Stimulated activated CD4-positive, alpha-beta T cell treated with anti-CD3 and anti-CD28 coated beads, TNF-alpha, amount 100 ng/mL, for 4 hours (primary cell): ENCODE measurements at places on chromosomes 1 and 21.

DNA sequence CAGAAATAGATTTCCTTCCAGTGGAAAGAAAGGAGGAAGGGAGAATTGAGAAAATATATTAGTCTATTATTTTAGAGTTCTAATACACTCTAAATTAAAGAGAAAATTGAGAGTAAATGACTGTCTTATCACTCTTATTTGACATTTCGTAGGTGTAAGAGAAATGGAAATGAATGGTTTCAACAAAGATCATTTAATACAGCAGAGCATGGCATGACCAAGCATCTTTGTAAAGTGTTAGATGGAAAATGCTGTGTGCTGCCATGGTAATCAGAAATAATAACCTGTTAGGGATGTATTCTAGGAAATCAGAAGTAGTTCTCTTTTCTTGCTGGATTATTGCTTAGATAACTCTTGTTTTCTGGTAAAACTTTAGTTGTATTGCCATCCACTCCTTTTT is 90.9 kb downstream of the GIPC2 start:
- no peak for DNase-seq

- no peak for DNase-seq
These were observed 53.5 kb downstream of the FNBP1L start for GRCh38 chr1:93501399-93501798.

DNA sequence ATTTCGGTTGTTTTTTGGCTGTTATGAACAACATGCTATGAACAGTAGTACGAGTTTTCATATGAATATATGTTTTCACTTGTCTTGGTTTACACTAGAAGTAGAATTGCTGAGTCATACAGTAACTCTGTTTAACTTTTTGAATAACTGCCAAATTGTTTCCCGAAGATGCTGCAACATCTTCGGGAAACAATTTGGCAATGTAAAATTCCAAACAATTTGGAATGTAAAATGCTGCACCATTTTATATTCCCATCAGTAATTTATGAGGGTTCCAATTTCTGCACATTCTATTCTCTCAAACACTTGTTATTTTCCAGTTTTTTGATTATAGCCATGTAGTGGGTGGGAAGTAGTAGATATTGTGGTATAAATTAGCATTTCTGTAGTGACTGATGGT is 11.6 kb downstream of the PCBP3 start:
- no peak for DNase-seq

DNA sequence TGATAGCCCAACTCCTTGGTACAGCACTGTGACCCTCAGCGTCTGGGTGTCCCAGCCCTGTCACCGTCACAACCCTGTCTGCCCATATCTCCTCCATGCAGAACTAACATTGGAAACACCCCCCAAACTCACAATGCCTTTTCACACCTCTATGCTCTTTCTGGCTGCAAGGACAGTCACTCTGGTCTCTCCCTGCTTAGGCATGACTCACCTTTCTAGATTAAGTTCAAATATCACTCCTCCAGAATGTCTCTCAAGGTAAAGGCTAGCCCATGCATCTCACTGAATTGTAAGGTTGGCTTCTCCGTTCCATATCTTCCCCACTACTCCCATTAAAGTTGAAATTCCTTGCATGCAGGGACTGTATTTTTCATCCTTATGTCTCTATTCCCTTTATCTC is 17.0 kb upstream of the CAPN8 start:
- DNase-seq, result no peak

DNA sequence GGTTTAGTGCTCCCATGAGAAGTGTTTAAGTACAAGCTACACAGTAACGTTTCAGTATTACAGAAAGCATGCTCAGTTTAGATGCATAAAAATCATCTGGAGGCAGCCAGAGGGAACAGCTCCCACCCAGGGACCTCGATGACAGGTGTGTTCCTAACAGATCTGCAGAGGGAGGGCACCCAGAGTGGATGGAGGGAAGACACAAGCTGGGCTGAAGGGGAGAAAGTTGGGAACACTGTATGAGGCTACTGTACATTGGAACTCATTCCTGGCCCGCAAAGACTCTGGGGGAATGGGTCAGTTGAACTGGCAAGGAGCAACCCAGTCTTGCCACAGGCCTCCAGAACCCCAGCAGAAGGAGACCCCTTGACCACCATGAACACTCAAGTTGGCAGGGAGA is 52.4 kb downstream of the ZP4 start:
- DNase-seq, result no peak

- DNase-seq, result no peak
These were observed 108.1 kb upstream of the HAO2 start for GRCh38 chr1:119260506-119260905.

- no peak for DNase-seq
These were observed 418.5 kb downstream of the PTPRC start for GRCh38 chr1:199057322-199057721.

- no peak for DNase-seq
These were observed 1.9 kb downstream of the YBX1 start for GRCh38 chr1:42684139-42684538.

GRCh38 chr1:183619781-183620180 is 15.8 kb downstream of the ARPC5 start:
- DNase-seq, result no peak

GRCh38 chr1:20660363-20660762 is 806 bp downstream of the DDOST start:
- no peak for DNase-seq

DNA sequence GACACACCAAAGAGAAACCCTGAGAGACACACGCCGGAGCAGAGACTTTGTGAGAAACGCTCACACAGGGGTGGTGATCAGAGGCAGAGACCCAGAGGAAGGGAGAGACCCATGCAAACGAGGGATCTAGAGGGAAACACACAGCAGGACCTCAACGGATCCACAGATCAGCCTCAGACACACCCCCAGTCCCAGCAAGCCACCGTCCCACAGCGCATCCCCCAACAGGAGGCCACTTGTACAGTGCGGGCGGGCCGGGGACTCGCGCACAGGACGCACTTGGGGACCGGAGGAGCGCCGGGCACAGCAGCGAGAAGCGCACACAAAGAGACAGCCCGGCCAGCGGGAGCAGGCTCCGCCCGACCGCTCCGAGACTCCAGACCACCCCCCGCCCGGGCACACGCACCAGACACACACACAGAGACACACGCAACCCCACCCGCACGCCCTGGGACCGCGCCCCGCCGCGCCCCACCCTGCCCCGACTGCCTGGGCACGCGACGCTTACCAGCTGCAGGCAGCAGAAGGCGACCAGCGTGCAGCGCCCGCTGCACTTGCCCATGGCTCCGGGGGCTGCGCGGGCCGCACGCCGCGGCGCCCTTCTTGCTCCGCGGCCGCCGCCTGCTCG is 587 bp downstream of the NKAIN1 start:
- no peak for DNase-seq

DNA sequence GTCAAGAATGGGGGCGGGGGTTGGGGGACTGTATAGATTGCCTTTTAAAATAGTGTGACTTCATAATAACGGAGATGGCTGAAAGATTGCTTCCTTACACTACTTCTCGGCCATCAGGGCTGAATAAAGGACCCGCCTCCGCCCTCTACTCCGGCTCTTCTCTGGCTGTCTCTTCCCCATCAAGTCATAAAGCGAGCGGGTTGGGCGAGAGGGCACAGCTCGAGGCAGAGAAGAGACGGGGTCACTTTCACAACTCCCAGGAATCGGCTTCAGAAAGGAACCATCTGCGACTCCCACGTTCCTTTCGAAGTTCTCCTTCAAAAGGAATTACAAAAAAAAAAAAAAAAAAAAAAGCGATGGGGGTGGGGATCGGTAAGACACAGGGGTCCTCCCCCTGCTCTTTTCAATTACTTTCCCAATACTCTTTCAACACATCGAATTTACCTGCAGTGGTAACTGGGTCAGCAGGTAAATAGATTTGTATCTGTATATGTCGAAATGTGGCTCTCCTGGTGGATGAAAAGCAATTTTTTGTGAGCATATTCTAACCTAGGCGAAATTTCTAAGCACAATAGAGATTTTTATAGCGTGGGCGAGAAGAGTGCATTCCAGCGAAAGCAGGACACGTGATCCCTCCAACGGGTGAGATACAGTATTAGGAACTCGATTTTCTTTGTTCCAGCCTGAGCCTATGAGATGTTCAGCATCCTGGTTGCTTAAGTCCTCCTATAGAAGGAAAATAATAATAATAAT is 2.0 kb downstream of the LRRC7 start:
- no peak for DNase-seq

DNA sequence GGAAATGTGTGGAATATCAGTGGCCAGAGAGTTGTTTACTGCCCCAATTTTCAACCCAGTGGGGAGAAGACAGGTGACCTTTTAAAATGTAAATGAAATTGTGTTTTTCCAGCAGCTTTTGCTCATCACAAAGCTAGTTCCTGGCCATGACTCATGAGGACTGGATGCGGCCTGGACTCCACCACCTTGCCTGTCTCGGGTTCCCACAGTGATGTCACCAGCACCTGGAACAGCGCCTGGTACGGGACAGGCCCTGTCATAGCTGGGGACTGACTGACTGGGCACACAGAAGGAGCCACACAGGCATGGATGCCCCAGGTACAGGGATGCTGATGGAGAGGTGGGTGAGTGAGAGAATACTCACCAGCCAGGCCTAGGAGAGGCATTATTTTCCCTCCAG is 277.1 kb downstream of the AJAP1 start:
- no peak for DNase-seq

- DNase-seq, result no peak
These were observed 2.2 kb upstream of the SPRR1B start for GRCh38 chr1:153028766-153029165.

DNA sequence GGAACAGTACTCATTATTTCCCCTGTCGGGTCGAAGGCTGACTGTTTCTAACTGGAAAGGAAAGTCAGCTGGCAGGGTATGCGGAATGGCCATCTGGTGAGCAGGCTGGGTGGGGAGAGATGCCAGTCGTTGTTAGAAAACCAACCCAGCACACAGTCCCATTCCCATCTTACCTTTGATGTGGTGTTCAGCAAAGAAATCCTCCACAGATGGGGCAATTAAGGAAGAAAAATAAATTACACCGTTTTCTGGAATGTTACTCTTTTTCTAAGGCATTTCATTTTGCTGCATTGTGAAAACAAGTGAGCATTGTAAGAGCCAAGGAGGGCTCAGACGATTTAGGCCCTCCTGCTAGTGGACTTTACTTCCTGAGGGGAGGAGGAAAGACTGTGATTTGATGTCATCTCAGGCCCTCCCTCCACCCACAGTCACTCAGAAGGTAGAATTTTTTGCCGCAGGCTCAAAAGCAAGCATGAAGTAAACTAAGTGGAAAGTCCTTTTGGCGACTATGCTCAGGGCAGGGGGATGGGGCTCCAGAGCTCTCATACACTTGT is at the start of gene SLC16A4:
TSS of gene SLC16A4 (minus strand) at position 335 of the 554 bp plus-strand sequence. CDS start 1,703 bp downstream, outside the sequence.
- no peak for DNase-seq

GRCh38 chr1:68347415-68347814 is 102.3 kb downstream of the RPE65 start:
- no peak for DNase-seq

GRCh38 chr21:25313829-25314228 is 293.5 kb downstream of the MRPL39 start:
- no peak for DNase-seq

DNA sequence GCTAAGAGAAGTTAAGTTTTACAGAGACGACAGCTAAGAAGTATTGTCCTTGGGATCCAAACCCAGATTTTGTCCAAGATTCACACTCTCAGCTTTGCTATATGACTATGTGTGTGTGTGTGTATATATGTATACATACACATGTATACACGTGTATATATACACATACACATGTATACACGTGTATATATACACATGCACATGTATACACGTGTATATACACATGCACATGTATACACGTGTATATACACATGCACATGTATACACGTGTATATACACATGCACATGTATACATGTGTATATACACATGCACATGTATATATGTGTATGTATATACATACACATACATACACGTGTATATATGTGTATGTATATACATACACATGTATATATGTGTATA is 3.9 kb upstream of the CACHD1 start:
- DNase-seq, result no peak

DNA sequence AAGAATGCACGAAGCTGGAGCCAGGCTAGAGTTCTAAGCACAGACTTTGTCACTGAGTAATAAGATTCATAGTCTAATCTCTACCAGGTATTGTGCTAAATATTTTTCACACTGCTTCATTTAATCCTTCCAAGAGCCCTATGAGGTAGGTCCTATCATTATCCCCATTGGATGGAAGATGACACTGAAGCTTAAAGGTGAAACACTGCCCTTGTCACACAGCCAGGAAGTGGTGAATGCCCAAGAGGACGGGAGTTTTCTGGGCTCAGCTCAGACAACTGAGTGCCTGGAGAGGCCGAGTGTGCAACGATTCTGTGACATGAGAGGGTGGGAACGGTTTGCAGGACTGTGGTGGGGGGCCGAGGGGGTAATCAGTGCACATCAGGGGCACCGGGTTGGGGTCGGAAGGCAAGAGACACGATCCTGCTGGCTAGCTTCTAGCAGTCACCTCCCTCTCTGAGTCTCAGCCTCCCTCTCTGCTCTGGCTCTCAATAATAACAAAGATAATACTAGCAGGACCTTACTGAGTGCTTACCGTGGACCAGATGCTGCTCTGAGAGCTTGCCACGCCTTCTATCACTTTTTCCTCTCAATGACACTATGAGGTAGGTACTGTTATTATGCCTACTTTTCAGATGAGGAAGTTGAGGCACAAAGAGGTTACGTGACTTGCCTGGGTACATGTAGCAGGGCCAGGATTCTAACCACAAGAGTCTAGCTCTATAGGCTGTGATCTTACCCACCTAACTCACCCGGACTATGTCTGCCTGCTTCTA is 12.4 kb downstream of the KCNQ4 start:
- DNase-seq, result no peak

DNA sequence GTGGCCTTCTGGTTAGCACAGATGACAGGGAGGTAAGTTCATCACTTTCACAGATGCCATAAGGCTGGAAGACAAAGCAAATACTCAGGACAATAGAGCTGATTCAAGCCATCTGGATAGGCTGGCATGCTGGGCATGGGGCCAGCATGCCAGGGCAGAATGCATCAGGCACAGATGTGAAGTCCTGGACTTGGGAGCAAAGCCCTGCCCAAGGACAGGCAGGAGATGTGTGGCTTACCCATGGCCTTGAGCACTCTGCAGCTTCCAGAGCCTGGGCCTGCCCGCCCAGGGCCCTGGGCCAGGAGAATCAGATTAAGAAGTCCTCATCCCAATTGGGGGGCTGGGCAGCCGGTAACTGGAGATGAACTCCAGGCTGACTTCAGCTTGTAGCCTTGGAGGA is 135.7 kb upstream of the ZC3H12A start:
- no peak for DNase-seq

DNA sequence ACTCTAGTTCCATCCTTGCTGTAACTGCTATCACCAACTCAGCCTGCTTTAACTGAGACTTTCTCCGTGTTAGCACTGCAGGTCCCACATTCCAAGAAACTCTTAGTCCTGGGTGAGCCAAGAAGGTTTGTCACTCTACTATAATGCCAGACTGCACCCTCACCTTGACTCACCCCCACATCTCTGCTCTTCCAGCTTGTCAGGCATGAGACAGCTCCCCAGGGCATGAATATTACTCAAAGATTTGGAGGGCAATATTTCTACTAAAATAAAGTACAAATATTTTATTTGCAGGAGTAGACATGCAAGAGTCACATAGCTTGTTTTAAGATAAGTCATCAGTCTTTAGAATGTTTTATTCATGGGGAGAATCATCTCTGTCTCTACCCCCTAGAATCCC is 110.2 kb downstream of the MATN1 start:
- no peak for DNase-seq

GRCh38 chr1:171403393-171403792 is 81.9 kb upstream of the PRRC2C start:
- no peak for DNase-seq

- DNase-seq, result no peak
These were observed 12.7 kb downstream of the CFAP298 start for GRCh38 chr21:32599526-32599925.

- DNase-seq, result no peak
These were observed 83.2 kb downstream of the APP start for GRCh38 chr21:26087223-26087918.

GRCh38 chr1:240344918-240345317 is 253.2 kb downstream of the FMN2 start:
- DNase-seq, result no peak
